ENCODE measurements at places on chromosomes 13 and 19.

- peak; percentile 21 for DNase-seq
These were observed 4.7 kb downstream of the ZNF317 start for GRCh38 chr19:9144920-9145319.

- no peak for DNase-seq
These were observed 24.7 kb downstream of the PDS5B start for GRCh38 chr13:32610977-32611376.

DNA sequence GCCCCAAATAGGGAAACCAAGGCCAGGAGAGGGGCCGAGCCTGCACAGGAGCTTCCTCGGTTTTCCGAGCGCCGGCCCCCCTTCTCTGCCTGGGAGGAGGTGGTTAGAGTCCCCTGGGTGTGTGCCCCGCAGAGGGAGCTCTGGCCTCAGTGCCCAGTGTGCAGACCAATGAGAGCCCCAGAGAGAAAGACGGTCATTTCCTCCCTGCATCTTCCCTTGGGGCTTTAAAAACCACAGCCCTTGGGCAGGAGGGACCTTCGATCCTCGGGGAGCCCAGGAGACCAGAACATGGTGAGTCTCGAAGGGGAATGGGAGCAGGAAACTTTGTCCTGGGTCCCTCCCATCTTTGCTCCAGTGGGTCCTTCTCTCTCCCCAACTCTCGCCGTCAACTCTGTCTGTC, at the start of gene C5AR1:
TSS of gene C5AR1 (plus strand) at position 254 of the 400 bp plus-strand sequence. CDS start at position 289, 35 bp downstream.
- DNase-seq = no peak

DNA sequence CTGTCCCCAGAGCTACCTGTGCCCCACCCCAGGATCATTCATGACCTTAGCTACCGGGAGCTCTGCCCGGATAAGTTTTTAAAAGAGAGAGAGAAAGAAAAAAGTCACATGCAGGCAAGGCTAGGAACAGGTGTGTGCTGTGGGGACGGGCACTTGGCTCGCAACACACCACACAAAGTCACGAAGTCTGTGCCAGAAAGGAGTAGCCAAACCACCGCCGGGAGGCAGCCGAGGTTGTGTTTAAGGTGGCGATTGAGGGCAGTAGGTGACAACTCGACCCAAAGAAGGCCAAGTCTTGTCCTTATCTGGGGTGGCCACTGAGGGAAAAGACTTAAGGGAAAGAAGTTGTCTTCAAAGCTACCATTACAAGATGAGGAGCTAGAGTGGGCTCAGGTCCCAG, 4.6 kb upstream of the TSHZ3 start:
- DNase-seq = no peak

DNA sequence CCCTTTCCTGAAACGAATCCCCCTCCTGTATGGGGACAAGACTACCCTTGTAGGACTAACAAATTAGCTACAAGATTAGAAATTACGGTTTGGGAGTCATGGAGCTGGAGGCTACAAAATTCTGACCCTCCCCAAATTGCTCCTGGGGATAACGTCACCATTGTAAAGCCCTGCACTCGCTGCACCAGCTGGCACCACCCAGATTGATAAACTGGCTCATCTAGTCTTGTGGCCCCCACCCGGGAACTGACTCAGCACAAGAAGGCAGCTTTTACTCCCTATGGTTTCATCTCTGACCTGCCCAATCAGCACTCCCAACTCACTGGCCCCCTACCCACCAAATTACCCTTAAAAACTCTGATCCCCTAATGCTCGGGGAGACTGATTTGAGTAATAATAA, 150.6 kb upstream of the TSC22D1 start:
- DNase-seq = no peak

DNA sequence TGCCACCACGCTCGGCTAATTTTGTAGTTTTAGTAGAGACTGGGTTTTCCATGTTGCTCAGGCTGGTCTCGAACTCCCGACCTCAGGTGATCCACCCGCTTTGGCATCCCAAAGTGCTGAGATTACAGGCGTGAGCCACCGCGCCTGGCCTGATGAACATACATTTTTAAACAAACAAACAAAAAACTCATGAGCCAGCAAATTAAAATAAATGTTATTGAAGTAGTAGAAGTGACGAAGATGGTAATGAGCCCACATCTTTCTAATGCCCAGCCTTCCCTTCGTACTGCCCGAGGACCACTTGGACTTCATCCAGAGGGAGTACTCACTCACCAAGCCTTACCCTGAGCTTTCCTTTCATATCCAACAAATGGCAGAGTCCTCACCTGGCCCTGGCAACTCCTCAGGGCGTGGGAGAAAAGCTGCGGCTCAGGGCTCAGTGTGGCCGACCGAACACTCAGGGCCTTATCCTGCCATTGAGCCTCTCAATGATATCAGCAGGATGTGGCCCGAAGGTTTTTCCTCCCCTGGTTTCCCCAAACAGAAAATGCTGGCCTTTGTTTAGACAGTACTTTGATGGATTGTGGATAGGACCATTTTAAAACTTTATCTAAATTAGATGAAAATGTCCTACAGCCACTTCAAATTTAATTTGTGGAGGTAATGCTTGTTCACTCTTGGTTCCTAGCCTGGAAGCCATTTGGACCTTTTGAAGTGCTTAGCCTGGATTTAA, 22.8 kb upstream of the ABCC4 start:
- no peak for DNase-seq

DNA sequence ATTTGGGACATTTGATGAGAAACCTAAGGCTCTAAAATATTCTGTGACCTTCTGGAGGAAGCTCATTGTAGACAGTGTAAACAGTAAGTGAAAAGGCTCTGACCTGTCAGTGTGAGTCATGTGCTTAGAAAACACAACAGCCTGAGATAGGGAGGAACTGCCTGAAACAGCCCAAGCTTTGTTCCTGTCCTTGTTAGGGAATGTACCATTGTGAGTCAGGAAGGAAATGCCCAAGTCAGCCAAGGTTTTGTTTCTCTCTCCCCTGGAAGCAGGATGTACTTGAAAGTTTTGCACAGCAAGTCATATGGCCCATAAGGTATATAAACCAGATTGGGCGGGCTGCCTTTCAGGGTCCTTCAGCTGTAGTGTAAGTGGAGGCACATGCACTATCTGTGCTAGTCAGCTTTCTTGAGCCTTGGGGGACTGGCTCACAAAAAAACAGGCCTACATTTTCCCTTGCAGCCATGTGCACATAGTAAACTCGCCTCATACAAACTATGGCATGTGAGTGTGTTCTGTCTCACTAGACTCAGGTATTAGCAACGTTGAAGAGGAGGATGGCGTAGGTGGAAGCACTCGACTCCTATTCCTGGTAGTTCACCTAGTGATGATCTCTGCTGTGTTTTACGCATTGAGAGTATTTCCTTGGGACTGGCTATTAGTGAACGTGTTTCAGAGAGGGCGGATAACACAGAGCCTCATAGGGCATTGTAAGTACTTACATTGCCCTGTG, 141.2 kb upstream of the KLHL1 start:
- no peak for DNase-seq
